Left ventricle myocardium inferior (tissue), 1 donor: ENCODE measurements at places on chromosomes 12 and 14. TPM values are rescaled to one million over a fixed set of nuclear protein-coding genes. Genes with fewer than 3 reads are reported as not detected.

The RNASE1 gene
- 294 TPM for total RNA-seq

DNA sequence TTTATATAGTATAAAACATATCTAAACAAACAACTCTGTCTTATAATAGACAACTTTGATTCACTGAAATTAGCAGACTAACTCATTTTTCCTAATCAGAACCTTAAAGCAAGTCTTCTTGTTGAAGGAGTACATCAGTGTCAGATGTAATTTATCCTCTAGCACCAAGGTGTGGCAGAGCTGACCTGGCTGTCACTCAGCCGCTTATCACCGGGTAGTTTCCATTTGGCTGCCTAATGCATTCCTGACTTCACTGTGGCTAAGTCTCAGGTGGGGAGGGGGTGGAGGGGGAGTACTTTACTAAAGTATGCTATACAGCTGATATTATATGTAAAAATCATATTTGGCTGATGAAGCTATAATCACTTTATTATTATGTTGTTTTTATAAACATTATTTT is 339.9 kb upstream of the RGS6 start:
- DNase-seq: no peak
- no peak overlapping the region for H3K27ac ChIP-seq
- no peaks in the 10 kb centered on the region for H3K27me3 ChIP-seq
- no peaks in the 10 kb centered on the region for H3K4me1 ChIP-seq
- H3K4me3 ChIP-seq: no peak overlapping the region

The EID3 gene
- 0.60 TPM for total RNA-seq

GRCh38 chr12:104201238-104202001 is 14.2 kb upstream of the TXNRD1 start:
- H3K27me3 ChIP-seq: peaks cover 5% of the 10 kb centered on the region
- no peak for DNase-seq
- H3K27ac ChIP-seq: no peak overlapping the region
- no peak overlapping the region for H3K4me3 ChIP-seq
- H3K4me1 ChIP-seq: peaks cover 3% of the 10 kb centered on the region
- H3K36me3 ChIP-seq: no peaks in the 10 kb centered on the region

The CMKLR1 gene
- 5.7 TPM for total RNA-seq

DNA sequence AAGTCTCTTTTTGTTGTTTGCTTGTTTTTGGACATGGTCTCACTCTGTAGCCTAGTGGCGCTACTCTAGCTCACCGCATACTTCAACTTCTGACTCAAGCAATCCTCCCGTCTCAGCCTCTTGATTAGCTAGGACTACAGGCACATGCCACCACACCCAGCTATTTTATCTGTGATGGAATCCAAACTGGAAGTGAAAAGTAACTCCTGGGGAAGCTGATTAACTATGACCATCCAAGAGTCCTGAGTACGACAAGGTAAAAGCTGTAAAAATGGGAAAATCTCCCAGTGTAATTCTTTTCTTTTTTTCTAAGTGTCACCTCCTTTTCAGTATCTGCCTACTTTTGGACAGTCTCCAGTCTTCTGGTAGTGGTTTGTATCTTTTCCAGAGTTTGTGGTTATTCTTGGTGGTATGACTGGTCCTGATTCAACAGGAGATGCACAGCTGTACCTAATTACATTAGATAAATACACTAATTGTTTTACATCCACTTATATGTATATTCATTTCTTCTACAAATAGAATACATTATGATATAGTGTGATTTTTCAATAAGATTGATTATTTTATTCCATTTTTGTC is 97.8 kb downstream of the SLC6A15 start:
- no peaks in the 10 kb centered on the region for H3K36me3 ChIP-seq
- H3K4me3 ChIP-seq: no peak overlapping the region
- no peak overlapping the region for H3K27ac ChIP-seq
- DNase-seq: no peak
- no peaks in the 10 kb centered on the region for H3K4me1 ChIP-seq

DNA sequence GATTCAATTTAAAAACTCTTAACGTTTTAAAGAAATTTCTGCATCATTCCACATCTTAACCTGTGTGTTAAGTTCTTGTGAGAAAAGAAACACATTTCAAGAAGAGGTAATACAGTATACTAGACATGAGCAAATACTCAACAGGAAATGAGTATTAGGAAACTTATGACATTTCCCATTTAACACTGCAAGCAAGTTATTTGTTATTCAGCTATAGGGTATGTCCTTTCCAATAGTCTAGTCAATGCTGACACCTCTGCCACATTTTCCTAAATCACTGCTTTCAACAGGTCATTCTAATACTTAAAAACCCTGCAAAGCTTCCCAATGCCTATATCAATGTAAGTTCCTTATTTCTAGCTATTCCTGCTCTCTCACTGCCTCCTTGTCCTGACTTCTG is 93.1 kb downstream of the DDHD1 start:
- H3K4me1 ChIP-seq: no peaks in the 10 kb centered on the region
- no peak overlapping the region for H3K27ac ChIP-seq
- no peaks in the 10 kb centered on the region for H3K36me3 ChIP-seq
- H3K4me3 ChIP-seq: no peak overlapping the region
